CD8-positive, alpha-beta T cell (primary cell): ENCODE measurements at places on chromosomes 4 and X.

- no peak for DNase-seq
Observed at GRCh38 chr4:173272996-173273395, 61.2 kb downstream of the HMGB2 start.

DNA sequence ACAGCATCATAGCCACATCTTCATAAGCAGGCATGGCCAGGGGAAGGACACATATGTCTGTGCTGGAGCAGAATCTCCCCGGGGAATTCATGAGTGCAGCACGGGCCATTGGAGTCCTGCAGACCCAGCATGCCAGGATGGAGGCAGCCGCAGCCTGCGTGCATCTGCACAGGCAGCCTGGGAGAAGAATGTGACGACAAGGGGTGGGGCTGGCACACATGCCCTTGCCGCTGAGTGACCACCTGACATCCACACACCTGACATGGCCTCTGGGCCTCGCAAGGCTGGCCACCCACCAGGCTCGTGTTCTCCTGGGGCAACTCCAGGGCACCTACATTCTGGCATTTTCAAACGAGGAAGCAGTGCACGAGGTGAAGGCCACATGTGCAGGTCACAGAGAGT, 66.2 kb upstream of the AFAP1 start:
- no peak for DNase-seq

DNA sequence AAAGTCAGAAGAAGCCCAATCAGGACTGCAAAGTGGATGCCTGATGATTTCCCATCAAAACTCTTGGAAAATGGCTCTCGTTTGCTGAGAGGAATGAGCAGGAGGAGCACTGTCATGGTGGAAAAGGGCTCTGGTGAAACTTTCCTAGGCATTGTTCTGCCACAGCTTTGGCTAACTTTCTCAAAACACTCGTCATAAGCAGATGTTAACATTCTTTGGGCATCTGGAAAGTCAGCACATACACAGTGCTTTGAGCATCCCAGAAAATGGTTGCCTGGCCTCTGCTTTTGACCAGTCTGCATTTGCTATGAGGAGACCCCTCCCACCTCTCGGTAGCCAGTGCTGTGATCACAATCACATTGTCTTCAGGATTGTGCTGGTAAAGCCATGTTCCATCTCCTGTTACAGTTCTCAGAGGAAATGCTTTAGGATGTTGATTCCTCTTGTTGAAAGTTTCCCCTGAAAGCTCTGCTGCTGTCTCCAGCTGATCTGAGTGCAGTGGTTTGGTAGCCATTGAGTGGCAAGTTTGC, 25.2 kb upstream of the TBC1D14 start:
- DNase-seq = no peak

DNA sequence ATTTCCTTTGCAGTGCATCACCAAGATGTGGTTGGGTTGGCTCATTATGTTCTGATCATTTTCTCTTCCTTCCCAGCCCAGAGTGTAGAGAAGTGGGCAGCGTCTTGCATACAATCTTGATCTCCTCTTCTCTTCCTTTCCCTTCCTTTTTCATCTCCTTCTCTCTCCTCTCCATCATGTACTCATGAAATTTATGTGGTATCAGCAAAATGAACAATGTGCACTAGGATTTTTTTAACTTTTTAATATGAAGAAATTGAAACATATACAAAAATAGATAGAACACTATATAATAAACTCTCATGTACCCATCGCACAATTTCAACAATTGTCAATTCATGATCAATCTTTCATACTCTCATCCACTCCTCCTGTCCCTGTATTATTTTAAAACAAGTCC, 593.5 kb downstream of the BCOR start:
- DNase-seq = no peak

GRCh38 chr4:95013236-95013635, 255.5 kb downstream of the BMPR1B start:
- DNase-seq = no peak

DNA sequence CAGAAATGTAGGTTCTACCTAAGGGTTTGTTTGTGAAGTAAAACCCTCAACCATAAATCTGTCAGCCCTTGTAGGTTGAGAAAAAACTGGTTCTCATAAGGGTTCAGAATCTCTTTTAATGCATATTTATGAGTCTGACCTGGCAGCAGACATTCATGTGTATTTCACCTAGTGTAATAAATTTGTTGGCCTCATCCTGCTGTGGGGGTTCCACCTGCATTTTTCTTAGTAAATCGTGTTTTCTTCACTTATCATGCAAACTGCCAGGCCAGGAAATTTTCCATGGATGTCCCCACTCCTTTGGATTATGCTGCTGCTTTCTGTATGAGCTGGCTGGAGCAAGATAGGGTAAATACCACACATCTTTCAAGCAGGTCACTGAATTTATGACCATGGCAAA, 42.4 kb downstream of the KLHL13 start:
- DNase-seq = no peak

DNA sequence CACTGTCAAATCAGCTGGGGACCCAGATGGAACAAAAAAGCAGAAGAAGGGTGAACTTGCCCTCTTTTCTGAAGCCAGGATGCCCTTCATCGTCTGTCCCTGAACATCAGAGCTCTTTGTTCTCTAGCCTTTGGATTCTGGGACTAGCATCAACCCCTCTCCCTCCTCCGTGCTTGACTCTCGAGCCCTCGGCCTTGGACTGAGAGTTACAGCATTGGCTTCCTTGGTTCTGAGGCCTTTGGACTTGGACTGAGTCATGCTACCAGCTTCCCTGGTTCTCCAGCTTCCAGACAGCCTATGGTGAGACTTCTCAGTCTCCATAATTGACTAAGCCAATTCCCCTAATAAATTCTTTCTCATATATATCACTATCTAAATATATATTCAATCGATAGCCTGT, 38.4 kb downstream of the WDFY3 start:
- no peak for DNase-seq

DNA sequence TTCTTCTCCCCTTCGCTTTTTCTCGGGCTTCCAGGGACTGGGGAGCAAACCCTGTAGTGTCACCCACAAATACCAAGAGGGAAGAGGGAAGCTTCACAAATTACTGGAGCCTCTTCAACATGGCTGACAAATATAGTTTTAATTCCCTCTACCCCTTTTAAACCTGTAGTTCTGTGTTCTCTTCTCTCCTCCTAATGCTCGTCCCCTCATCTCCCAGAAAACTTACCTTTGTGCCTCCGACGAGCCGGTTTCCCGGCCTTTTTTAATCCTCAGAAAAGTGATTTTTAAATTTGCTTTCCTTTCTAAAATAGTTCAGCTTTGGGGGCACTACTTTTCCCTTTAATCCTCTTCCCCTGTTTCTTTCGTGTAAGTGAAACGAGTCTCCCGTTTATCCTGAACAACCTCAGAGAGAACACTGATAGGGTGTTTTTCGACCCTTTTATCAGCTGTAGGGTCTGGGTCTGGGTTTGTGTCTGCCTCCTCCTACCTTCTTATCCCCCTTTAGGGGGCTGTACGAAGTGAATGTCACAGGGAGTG, 408 bp downstream of the TET2 start:
- no peak for DNase-seq

- DNase-seq = no peak
Observed at GRCh38 chr4:118033148-118034052, 886 bp upstream of the NDST3 start.

DNA sequence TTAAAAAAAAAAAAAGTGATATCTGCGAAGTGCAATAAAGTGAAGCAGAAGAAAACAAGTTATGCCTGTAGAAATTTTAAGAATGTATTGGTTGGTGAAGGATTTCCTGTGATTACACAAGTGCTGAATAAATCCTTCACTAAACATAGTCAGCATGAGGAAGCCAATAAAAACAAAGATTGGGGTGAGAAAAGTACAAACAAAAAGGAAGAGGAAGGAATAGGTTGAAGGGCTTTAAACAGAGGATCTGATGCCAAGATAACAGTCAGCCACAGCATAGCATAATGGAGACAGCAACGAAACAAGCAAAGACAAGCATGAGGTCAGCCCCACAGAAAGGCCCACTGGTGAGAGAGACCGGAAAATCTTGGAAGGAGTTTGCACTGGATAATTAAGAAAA, 372.2 kb downstream of the ADAM29 start:
- DNase-seq = no peak

- no peak for DNase-seq
Observed at GRCh38 chrX:154090731-154091130, 6.8 kb downstream of the MECP2 start.

DNA sequence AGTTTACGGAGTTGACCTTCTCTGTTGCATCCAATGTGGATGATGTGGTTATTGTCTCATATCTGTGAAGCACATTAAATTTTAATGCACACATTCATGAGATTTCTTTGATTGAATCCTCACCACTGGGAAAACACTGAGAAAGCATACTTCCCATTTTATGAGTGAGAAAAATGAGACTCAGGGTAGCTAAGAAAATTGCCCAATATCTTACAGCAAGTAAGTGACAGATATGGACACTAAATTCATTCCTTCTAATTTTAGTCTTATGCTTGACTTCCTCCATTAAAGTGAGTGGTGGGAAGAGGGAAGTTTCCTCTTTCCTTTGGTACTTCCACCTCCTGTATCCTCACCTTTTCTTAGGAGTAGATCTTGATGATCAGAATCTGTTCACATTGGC, 504.8 kb upstream of the BOD1L1 start:
- no peak for DNase-seq

DNA sequence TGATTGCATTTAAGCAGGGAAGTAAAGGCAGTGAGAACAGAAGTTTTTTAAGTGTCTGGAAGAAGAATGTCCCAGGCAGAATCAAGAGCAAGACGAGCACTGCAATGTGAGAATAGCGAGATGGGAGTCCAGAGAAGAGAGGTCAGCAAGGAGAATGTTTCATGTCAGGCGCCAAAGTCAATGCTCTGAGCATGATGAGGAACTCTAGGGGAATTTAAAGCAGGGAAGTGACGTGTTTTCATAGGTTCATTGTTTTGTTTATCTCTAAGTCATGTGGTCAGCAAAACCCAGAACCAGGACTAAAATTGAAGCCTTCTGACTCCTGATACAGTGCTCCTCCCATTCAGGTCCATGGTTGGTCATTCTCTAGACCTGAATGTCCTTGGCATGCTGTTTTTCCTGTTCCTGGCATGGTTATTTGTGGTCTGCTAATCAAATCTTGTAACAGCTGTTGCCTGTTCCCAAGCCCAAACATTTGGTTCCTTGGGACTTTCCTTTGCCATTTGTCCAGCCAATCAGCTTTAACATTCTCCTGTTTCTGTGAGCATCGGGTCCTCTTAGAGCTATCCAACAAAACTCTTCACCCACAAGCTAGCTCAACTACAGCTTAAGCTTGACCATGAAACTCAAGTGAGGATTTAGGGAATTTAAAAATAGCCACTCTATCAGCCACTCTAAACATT, 37.7 kb downstream of the PTCHD1 start:
- DNase-seq = no peak

GRCh38 chr4:23889391-23889790, 456 bp downstream of the PPARGC1A start:
- DNase-seq = no peak

DNA sequence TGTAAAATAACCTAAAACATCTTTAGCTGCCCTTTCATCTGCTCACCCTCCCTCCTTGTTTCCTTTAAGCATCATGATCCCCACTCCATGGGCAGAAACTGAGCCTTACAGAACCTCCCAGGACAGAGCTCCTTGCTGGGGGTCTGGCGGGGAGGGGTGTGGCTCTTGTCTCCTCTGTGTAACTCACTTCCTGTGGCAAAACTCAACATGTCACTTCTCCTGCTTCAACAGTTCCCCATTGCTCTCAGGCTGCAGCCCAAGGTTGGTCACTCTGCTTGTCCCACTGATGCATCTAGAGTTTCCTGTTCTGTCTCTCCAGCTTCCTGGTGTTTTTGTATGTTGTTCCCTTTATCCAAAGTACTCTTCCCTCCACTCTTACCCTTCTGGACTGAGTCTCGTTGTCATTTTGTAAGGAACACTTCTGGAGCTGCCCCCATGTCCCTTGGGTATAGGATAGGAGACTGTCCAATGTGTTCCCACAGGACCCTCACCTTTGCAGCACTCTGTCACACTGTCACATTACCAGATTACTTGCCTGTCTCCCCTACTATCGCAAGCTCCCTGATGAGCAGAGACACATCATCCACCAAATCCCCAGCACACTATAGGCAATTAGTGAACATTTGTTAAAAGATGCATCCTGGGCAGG, 19.6 kb downstream of the TMEM31 start:
- no peak for DNase-seq

DNA sequence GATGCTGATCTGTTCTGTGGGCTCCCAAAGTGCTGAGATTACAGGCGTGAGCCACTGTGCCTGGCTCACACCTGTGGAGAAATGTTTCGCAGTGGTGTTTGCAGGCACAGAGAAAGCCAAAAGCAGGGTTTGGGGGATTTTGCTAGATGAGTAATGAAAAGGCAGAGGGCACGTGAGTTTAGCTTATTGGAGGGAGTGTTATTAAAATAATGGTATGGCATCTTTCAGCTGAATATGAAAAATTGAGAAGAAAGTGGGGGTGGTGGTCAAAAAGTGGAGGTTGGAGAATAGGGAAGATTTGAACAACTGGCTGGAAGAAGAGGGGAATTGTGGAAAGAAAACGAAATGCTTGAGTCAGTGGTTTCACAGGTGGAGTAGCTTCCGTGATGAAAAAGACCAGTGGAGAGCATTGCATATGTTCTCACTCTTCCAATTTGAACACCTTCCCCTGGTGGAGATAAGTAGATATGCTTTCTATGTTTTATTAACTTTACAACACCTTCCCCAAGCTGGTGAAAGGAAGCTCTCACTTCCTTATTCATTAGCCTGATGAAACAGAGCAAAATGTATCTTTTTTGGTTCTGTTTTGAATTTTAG, 1.1 kb upstream of the CHST7 start:
- peak; percentile 67 for DNase-seq

GRCh38 chrX:104347860-104348259, 93.1 kb upstream of the ESX1 start:
- DNase-seq = no peak

- DNase-seq = no peak
Observed at GRCh38 chrX:625137-625691, 5.4 kb upstream of the SHOX start.

DNA sequence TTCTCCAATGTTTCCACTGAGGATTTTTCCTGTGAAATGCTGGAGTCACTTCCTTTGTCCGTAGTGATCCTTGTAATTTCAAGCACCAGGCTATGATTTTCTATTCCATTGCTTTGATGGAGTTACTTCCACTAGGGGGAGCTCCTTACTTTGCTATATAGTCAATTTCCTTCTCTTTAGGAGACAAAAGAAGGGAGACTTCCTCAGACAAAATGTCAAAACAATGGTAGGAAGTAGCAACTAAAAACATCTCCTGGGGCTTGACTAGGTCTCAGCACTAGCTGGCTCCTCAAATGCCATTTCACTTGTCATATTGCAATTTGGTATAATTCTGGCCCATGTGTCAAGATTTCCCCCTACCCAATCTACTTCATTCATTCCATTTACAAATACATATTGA, 24.1 kb downstream of the ZCCHC12 start:
- no peak for DNase-seq

DNA sequence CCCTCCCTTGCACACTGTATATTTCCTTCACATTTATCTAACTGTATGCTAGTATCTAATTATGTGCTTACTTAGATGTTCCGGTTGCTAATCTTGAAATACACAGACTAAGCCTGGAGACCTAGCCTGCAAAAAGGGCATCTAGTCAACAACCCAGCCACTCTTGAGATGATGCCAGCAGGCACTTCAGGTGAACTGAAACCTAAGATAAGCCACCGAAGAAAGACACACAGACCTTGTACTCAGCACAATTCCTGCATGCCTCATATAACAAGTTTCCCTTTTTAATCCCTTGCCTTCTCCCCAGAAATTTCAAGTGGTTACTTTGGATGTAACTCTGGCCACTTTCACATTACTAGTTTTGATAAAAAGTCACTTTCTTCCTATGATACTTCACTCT, 2506.6 kb downstream of the ARAP2 start:
- no peak for DNase-seq

GRCh38 chrX:72050011-72050410, 81.7 kb downstream of the RTL5 start:
- DNase-seq = no peak
